Smooth muscle cell of the pulmonary artery (primary cell): ENCODE measurements at places on chromosomes 6 and 20. TPM values are rescaled to one million over a fixed set of nuclear protein-coding genes. Genes with fewer than 3 reads are reported as not detected.

The OPRM1 gene
- not detected in 2 replicates for total RNA-seq

The SLC17A2 gene
- 0.07 TPM in 1 of 2 replicates, not detected in the other for total RNA-seq

The CHRNA4 gene
- not detected in 2 replicates for total RNA-seq

The RSPO3 gene
- total RNA-seq: 1.7 and 8.0 TPM in 2 replicates

The ADGB gene
- total RNA-seq: not detected in 2 replicates

The FKBP1C gene
- 0.20 and 2.9 TPM in 2 replicates for total RNA-seq
